Activated CD4-positive, alpha-beta T cell treated with anti-CD3 and anti-CD28 coated beads, Interleukin-2, Interleukin-6, amounts not matched to agents 100 ng/mL and 50 ng/mL, durations not matched to agents 16 hours and 8 hours (primary cell): ENCODE measurements at places on chromosomes 11 and 22.

DNA sequence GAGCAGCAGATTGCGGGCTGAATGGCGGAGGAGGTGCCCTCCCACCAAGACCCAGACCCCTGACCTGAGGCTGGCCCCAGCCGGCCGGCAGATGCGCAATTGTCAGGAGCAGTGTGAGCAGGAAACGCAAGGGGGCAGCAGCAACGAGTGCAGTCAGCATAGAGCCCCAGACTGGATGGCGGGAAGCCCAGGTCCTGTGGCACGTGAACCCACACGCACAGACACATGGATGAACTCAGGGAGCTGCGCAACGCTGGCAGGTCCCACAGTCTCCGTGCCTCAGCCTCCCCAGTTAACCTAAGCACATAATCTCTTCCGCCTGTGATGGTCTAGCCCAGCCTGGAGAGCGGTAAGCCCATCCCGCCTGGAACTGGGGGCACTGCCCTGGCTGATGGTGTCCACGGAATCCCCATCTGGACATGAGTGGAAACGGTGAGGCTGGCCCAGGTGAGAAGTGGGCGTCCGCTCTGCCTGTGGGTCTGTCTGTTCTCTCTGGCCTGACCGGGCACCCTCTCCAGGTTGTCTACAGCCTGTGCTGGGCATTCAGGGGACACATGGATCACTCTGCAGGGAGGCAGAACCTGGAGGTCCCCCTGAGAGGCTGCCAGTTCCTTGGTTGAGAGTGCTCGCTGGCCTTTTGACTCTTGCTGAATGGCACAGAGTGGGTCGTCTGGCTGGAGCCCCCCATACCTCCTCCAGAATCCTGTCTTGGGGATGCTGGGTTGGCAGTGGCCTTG is 626 bp upstream of the TBX10 start:
- DNase-seq = peak; percentile 69

- DNase-seq = no peak
Measured at GRCh38 chr11:16610213-16610737, 128.2 kb upstream of the C11orf58 start.

DNA sequence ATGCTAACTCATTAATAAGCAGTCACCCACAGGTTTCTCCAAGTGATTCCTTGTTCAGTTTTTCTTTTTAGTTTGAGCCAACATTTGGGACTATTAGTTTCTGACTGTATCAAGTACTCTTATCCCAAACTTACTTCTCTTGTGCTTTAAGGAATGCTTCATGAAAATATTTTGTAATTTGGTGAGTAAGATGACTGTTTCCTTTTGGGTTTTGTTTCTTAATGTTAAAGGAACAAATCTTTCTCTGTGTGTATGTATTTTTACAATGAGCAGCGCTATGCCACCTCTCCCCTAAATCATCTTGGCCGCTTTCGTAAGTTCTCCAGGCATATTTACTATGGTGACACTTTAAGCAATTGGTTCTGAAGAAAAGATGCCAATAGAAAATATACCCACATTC is 72.4 kb downstream of the LDLRAD3 start:
- no peak for DNase-seq

GRCh38 chr11:33545931-33546330 is 154.7 kb downstream of the C11orf91 start:
- DNase-seq = no peak

DNA sequence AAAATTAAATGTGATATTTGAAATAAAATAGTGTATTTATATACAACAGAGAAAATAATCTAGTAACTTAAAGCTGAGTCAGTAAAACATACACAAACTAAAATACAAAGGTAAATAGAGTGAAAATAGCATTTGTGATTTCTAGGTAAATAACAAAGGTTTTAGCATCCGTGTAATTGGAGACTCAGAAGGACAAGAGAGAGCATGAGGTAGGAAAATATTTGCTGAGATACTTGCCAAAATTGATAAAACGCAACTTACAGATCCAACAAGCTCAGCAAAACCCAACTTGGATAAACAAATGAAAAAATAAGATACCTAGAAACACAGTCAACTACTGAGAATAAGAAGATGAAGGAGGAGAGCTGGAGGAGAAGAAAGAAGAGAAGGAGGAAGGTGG is 634.7 kb upstream of the CCDC179 start:
- no peak for DNase-seq

- DNase-seq = peak; percentile 7
Measured at GRCh38 chr22:45069925-45070324, 60.1 kb upstream of the PHF21B start.

- DNase-seq = no peak
Measured at GRCh38 chr11:4541071-4541470, 3.9 kb upstream of the OR52M1 start.

DNA sequence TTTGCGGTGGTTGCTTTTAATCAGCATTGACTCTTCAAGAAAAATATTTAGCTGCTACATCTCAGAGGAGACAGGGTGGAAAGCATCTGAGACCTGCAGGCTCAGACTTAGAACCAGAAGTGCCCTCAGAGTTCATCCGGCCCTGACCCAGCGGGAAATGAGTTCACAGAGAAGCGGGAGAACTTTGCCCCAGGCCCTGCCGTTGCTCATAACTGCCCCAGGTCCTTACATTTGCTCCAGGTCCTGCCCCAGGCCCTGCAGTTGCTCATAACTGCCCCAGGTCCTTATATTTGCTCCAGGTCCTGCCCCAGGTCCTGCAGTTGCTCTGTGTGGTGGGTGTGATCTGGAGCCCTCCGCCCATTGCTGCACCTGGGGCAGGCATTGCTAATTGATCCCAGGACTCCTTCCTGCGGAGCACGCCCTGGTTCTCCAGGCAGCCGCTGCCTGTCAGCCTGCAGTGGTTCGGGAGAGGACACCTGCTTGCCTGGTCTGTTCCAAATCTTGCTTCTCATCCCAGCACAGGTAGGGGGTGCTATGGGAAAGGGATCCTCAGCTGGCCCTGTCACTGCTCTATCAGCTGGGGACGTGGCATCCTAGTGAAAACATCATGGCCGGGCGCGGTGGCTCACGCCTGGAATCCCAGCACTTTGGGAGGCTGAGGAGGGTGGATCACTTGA is 58.1 kb upstream of the PPP6R3 start:
- DNase-seq = peak; percentile 34

GRCh38 chr11:72482211-72482812 is 48.0 kb upstream of the CLPB start:
- peak; percentile 75 for DNase-seq

- no peak for DNase-seq
Measured at GRCh38 chr11:79830446-79830845, 389.6 kb upstream of the TENM4 start.

- DNase-seq = no peak
Measured at GRCh38 chr11:103552086-103552485, 442.9 kb downstream of the DYNC2H1 start.

GRCh38 chr11:32105871-32106560 is 15.1 kb downstream of the RCN1 start:
- DNase-seq = no peak

GRCh38 chr11:119118946-119119345 is 2.4 kb upstream of the HINFP start:
- DNase-seq = no peak

- DNase-seq = no peak
Measured at GRCh38 chr11:45688472-45689033, 23.1 kb upstream of the CHST1 start.

DNA sequence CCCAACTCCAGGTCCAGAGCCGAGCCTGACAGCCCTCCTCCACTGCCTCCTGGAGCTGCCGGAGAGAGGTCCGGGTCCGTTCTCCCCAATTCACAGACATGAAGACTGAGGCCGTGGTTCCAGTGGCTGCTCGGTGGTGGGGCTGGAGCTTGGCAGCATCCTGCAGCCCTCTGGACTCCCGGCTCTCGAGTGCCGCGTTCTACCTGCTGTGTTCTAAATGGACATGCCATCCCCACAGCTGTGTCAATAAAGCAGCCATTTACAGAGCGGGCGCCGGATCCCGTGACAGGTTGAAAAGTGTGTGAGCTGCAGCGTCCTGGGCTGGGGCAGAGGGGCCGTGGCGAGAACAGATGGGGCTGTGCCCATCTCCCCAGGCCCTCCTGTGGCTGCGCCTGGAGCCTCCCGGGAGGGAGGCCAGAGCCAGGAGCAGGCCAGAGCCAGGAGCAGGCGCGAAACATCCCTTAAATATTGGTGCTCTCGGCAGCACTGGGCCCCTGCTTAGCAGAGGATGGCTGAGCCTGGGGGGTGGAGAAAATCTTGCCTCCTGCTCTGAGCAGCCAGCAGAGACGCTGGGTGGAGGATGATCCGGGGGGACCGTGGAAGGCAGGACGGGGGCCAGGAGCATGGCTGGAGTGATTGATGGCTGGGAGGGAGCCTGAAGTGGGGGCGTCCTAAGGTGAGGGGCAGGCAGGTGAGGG is 46.2 kb downstream of the FLRT1 start:
- no peak for DNase-seq

DNA sequence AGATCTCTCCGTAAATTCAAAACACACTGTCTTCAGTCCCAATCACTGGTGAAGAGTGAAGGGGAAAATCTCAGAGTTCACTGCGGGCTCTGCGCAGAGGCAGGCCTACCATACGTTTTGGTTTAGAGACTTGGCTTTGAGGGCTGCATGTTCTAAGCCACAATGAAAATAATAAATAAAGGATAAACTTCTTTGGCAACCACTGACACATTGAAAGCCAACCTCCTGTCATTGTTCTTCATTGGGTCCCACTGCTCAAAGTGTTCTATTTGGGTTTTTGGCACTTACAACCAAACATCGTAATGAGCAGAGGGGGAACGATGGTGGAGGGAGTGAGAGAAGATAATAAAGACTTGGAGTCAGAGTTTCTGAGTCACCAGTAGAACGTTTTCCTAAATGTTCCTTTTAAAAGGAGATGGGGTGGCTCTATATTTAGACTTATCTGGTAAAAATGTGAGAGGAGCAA is 472.9 kb downstream of the SOX6 start:
- DNase-seq = no peak

- DNase-seq = no peak
Measured at GRCh38 chr11:91382946-91383345, 841.7 kb upstream of the FAT3 start.

- no peak for DNase-seq
Measured at GRCh38 chr11:824942-825341, 2.8 kb upstream of the CRACR2B start.

DNA sequence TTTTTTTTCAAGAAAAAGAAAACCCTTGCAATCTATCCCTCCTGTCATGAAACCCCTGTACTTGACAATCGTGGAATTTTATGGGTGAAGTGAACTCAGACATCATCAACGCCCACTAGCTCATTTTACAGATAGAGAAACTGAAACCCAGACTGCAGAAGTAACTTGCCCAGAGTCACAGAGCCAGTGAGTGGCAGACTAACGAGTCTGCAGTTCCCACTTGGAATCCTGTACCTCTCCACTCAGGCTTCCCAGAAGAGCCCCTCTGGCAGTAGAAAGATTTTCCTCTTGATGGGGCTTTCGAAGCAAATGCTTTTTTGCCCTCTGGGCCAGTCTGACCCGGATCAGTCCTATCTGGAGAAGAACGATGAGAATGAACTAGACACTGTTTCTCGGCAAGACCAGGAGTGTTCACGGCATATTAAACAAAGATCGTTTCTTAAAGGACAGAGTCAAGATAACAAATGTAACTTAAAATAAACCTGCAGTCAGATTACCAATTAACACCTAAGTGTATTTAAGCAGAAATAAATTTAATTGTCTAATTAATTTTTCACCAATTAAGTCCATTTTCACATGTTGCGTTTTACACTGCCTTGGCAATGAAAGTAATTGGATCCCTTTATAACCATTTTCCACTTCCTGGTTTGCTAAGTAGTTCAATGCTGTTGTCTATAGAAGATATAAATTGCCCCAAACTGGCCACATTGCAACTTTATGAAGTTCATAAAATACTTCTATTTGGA is 61.3 kb upstream of the CREB3L1 start:
- DNase-seq = no peak

DNA sequence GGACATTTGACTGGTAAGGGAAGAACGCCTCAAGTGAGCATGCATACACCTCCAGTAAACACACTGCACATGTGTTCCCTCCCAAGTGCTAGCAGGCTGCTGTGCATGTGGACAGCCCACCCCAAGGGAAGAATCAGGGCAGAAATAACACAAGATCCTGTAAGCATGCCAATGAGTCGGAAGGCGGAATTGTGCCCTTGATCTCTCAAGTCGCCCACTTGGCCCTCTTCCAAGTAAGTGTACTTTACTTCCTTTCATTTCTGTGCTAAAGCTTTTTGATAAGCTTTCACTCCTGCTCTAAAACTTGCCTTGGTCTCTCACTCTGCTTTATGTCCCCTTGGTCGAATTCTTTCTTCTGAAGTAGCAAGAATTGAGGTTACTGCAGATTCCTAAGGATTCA is 139.6 kb downstream of the TRPC6 start:
- no peak for DNase-seq

- DNase-seq = peak; percentile 82
Measured at GRCh38 chr22:26679003-26679629, 21.7 kb downstream of the MIAT start.

DNA sequence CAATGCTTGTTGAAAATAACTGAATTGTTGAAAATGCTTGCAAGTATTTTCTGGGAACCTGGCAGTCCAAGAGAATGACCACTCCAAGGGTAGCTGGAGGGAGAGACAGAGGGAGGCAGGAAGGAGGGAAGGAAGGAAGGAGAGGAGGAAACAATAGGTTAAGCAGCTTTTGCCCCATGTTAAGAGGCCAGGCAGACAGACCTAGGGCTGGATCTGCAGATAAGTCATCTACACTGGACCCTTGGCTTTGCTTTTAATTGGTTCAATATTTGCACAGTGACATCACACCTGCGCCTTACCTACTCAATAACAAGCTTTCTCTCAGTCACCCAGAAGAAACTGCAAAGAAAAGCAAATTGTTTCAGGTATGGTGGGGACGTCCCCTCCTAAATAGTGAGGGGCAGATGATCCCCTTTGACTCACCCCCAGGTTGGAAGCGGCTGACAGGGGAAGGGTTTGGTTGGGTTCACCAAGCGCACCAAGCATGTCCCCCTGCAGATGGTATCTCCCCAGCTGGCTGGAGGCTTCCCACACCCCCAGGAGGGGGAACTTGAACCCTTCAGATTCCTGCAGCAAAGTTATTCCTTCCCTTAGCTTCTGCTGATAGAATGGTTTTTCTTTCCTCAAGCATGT is 24.3 kb downstream of the MYH9 start:
- DNase-seq = no peak
